ENCODE measurements at places on chromosomes 16 and 17.
A peak's percentile ranks its signal among the peaks of the same experiment; 100 is the strongest.

GRCh38 chr16:50694206-50694605, 800 bp downstream of the NOD2 start:
- no peak for DNase-seq

- DNase-seq = no peak
These were observed 291.1 kb downstream of the FOXL1 start for GRCh38 chr16:86869288-86870022.

DNA sequence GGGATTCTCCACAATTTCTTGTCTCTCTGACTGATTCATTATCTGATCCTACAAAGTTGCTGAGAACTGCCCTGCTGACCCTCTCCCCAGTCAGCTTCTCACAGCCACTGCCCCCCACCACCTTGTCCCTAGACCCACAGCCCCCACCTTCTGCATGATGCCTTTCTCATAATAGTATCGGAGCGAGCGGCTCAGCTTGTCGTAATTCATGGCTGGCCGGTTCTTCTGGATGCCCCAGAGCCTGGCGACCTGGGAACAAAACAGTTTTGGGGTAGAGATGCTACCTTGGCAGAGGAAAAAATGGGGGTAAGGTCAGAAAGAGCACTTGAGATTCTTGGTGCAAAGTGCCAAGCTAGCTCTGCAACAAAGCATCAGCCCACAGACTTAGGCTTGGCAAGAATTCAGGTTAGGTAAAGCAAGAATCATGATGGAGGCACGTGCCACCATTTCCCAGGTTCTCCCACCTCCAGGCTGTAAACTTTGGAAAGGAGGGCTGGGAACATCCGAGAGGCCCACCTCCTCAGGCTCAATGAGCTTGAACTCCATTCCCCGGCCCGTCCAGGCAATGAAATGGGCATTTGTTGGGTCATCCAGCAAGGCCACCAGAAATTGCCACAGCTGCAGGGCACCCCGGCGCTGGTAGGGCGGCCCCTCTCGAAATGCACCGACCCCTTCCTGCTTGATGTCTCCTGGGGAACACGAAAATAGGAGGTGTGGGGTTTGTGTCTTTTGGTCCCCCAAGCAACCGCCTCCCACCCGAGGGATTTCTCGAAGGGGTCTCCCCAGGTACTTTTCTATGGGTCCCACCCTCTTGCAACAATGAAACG, 16.9 kb downstream of the ETV4 start:
- no peak for DNase-seq

- DNase-seq = no peak
These were observed 25.5 kb downstream of the TMEM235 start for GRCh38 chr17:78256707-78257591.

DNA sequence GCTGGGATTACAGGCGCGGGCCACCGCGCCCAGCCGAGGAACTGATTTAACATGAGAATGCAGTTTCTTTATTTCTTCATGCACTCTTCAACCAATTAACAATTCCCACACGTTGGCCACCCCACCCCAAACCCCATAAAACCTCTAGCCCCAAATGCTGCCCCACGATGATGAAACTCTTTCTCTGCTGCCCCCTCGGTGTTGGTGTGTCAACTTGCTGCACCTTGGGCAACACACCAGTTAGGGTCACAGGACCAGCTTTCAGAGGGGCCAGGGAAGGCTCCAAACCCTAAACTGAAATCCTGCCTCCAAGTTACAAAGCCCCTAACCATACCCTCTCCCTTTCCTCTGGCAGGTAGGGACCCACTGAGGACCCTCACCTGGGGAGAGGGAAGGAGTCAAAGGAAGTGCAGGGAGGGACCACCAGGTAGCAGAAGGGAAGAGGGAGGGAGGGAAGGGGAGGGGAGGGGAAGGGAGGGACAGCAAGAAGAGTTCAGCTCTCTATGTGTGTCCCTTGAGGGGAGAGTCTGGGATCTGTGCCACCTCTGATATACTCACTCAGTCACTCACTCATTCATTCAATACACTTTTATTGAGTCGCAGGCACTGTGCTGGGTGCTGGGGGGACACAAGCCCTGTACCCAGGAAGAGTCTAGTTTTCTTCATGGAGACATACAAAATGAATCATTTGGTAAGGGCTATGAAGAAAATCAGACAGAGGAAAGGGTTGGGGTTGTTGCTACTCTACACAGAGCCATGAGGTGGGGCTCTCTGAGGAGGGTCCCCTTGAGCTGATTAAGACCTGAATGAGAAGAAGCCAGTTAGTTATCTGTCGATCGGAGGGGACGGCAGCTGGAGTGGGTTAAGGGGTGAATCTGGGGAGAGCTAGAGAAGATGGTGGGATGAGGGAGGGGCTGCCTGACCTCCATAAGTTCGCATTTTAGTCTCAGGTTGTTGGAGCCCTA, 3.9 kb downstream of the PLXDC1 start:
- DNase-seq = no peak

DNA sequence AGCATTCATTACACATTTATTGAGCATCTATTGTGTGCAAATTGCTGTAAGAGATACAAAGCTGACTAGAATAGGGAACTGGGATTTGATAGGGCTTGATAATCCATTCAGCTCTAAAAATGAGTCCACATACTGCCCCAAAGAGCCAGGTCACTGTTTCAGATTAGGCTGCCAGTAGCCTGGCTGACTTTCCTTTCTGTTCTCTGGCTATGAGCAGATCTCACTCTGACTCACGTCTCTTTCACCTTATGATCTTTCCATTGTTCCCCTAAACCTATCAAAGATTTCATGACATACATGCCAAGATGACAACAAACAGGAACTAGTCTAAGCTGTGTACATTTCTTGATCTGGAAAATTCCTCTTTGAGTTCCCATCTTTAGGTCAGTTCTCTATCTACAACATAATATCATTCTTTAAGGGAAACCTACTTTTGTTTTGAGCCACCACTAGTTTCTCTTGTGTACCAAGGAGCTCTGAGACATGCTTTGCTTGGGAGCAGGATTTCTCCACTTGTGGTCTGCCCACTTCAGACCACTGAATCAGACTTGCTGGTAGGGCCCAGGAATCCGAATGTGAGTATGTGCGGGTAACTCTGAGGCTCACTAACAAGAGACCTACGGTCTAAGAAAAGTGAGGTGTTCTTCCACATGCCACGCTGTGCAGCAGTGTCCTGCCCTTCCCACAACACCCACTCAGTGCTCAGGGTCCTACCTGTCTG, 40.9 kb upstream of the ICAM2 start:
- DNase-seq = peak; percentile 69

GRCh38 chr17:67528751-67529436, 151.8 kb downstream of the PITPNC1 start:
- no peak for DNase-seq

DNA sequence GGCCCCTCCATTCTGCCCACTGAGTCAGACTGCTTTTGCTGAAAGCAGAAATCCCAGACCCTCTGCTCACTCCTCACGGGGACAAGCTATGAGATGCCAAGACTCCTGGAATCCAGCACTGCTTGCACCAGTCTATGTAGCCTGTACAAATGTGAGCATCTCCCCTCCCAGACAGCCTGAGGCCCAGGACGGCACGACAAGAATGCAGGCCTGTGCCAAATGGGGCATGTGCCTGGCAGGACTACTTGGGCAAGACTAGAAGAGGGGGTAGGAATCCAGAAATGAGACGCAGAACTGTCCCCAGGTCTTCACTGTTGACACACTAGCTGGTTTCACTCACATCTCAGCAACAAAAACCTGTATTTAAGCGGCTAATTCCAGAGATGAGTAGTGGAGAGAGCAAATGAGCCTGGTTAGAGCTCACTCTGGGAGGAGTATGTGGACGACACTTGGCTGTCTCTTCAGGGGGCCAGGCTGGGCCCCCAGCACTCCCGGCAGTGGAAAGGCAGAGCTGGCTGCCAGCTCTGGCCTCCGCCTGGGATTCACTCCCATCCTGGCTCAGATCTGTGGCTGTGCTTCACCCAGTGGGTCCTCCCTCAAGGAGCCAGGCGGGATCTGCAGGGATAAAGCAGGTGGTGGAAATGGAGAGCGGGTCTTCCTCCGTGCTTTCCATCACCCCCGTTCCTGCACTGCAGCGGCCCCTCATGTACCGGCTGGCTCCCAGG, 2.9 kb upstream of the MYO1C start:
- DNase-seq = no peak

DNA sequence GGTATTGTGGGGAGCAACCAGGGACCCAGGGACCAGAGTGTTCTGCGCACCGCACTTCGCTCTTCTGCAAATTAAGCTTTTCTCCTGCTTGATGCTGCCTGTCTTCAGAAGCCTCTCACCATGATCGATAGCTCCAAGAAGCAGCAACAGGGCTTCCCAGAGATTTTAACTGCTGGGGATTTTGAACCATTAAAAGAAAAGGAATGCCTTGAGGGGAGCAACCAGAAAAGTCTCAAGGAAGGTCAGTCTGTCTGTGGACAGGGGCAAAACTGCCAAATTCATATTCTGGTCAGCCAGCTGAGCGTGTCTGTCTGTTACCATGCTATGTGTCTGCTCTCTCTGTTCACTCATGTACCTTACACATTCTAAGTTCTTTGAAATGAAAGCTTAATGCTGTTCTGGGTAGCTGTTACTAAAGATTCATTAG, 115.7 kb downstream of the MRTFB start:
- DNase-seq = no peak

GRCh38 chr17:77842528-77843147, 115.9 kb upstream of the TNRC6C start:
- DNase-seq = no peak

- no peak for DNase-seq
These were observed 27.6 kb downstream of the GSG1L start for GRCh38 chr16:28035866-28036393.

GRCh38 chr17:17153071-17153470, 53.1 kb downstream of the PLD6 start:
- DNase-seq = no peak

DNA sequence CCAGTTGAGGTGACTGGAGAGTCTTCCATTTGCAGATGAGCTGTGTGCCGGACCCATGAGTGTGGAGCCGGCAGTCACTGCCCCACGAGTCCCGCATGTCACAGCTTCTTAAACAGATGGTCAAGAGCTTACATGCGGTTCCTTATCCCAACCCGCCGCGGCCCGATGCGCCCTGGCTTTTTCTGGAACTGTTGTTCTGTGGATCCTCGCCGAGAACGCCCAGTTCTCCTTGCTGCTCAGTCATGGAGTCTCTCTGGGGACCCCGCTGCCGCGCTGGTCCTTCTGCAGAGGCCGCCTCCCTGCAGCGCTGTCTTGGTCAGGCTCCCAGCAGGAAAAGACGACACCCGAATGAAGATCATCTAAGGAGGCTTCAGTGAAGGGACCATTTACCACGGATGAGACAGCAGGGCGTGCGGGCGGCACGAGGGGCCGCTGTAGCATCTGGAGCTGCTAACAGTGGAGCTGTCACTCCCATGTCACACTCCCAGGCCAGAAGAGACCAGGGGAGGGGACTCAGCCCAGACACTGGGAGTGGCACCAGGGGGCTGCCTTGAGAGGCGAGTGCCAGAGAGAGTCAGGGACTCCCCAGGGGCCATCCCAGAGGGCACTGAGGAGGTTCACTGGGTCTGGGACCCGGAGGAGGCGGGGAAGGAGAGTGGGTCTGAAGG, 10.8 kb upstream of the LGALS3BP start:
- no peak for DNase-seq

GRCh38 chr16:19559242-19559910, 3.9 kb downstream of the VPS35L start:
- DNase-seq = peak; percentile 51

DNA sequence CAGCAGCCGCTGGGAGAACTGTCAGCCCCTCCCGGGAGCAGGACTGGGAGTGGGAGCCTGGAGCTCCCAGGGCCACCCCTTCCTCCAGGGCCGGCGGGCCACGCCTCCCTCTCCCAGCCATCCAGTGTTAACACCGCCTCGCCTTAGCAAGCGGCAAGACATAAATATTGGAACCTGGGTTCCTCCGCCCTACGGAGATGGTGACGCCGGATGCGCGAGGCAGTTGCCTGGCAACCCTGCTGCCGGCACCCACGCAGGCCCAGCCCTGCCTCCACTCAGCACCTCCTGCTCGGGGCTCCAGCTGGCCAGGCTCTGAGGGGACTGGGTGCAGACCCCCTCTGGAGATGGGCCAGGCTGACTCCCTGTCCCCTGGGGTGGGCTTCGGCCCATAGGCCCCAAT, 27.4 kb upstream of the CACNA1H start:
- DNase-seq = no peak

DNA sequence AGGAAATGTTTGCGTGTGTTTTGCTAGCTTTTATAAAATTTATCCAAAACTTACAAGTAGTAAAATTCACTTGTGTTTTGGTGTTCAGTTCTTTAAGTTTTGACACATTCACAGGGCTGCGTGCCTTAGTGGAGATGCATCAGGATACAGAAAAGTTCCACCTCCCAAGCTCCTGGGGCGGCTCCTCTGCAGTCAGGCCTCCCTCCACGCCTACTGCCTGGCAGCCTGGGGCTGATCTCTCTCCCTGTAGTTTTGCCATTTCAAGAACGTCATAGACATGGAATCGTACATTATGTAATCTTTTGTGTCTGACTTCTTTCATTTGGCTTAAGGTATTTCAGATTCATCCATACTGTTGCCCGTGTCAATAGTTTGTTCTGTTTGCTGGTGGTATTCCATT, 27.2 kb upstream of the IRF8 start:
- no peak for DNase-seq

GRCh38 chr17:38369124-38369886, 17.7 kb downstream of the SOCS7 start:
- no peak for DNase-seq

DNA sequence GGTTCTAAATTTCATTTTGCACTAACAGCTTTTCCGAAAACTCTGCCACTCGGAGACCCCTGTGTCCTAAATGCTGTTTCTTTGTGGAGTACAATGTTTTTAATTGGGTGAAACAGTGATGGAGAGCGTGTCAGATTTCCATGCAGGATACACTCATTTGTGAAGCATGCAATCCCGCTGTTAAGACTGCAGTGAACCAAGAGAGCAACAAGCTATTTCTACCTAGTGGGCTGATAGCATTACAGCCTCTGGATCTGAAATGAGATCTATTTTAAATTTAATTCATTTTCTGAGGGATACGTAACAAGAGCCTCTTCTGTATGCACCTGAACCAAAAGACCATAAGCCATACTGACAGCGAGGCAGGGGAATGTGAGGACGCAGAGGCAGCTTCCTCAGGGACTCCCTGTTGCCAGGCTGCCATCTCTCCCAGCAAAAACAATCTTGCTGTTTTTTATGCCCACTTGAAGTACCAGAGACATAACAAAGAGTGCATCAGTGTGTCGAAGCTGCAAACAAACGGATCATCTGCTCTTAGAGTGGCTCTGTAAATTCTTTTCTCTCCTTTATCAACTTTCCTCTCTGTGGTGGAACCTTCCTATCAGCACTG, 199.9 kb upstream of the COX10 start:
- DNase-seq = no peak

GRCh38 chr16:9118170-9118569, 26.7 kb downstream of the HAPSTR1 start:
- DNase-seq = no peak

GRCh38 chr17:80379348-80379747, 35.6 kb upstream of the ENDOV start:
- DNase-seq = no peak

Data from GM13976 (cell line).